ENCODE measurements at places on chromosomes 6 and 20.

DNA sequence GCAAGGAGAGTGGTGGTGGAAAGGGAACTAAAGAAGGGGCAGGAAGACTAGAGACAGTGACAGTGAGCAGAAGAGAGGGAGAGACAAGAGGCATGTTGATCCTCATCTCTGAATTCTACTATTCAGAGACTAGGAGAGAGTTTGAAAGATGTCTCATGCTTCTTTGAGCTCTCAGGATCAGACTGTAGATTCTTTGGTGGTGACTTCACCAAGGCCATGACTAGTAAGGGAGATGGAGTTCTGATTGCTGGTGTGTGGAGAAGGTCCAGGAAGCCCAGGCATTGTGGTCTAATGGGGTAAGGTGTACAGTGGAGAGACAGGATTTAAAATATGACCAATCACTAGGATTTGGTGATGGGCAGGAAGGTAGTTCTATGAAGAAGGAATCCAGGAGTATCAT is 713 bp downstream of the WFDC9 start:
- DNase-seq = peak; percentile 8

GRCh38 chr6:95784869-95785268 is 207.5 kb downstream of the MANEA start:
- no peak for DNase-seq

DNA sequence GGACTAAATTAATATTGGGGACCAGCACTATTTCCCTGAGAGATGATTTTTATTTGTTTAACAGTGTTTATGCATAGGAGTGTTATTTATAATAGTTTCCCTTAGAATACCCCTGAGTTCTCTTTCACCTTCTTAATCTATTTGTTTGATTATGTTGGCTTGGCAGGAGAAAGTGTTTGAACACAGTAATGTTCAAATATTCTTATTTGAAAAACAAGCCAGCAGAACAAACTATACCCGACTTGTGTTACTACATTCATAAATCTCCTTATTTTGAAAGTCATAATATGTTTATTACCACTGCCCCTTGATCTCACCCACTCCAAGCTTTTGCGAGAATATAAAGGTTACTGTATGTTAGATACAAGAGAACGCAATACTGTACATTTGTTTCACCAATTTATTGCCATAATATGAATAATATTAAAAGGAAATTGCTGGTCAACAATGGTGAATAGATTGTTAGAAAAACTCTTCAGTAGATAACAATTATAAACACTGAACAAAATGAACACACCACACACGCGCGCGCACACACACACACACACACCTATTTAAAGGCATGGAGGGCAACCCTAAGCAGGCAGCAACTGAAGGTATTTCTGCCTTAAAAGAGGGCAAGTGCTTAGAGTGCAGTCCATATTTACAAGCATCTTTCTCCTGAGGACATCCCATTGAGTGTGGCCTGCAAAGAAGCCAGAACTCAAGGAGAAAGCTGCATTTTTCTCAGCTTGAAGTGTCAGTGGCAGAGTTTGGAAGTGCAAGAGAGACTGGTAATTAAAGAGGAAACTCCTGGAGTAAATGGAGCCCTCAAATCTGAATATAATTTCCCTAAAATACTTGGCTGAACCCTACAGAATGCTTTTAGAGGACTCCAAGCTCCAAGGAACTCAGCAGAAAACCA is 279.4 kb upstream of the MAN1A1 start:
- no peak for DNase-seq

GRCh38 chr6:13953061-13953705 is 28.4 kb downstream of the RNF182 start:
- no peak for DNase-seq

GRCh38 chr6:169034516-169035167 is 219.0 kb downstream of the THBS2 start:
- no peak for DNase-seq

- no peak for DNase-seq
Measured at GRCh38 chr20:32321390-32321789, 36.7 kb upstream of the ASXL1 start.

GRCh38 chr6:94196891-94197290 is 777.5 kb upstream of the EPHA7 start:
- no peak for DNase-seq

- DNase-seq = no peak
Measured at GRCh38 chr6:150664091-150664490, 64.4 kb downstream of the PLEKHG1 start.

DNA sequence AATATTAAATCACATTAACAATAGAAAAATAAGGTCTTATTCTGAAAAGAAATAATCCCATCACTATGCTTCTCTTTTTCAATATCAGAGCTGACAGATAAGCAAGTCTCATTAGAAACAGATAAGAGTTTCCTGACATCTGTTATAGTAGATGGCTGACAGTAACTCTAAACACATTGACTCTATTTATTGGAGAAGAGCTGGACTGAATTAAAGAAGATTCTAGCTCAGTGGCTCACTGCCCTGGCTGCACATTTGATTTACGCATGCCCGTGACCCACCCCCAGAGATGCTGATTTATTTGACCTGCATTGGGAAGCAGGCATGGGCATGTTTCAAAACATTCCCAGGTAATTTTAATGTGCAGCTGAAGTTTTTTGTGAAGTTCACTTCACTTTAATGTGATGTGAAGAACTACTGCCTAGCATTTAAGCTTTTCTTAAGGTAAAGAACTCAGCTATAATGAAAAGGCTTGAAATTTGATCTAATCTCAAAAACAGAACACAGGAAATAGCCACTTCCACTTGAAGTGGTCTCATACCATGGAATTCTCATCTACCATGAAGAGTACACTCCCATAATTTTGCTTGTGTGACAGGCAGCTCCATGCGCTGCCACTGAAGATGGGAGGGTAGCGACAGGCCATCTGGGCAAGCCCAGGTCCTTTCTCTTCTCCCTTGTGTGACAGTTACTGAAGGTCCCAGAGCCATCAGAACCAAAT is 162.3 kb downstream of the TPBG start:
- DNase-seq = no peak

DNA sequence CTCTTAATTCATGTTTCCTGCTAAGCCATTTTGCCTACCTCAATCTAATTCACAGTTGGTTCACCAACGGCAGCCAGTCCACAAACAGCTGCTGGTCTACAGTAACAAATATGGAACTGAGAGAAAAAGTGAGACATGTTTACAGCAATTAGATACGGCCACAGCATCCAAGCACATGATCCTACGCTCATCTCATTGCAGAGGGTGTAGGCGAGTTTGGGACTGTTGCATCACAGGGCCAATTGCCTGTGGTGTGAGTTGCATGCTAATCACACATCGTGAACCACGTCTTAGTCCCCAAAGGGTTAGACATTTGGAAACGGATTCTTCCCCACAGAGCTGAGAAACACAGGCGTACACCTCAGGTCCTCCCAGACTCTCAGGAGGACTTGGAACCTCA is 166.9 kb downstream of the EYA2 start:
- no peak for DNase-seq

GRCh38 chr20:52724541-52724940 is 247.6 kb upstream of the TSHZ2 start:
- DNase-seq = no peak

- peak; percentile 1 for DNase-seq
Measured at GRCh38 chr20:12598894-12599293, 409.9 kb upstream of the SPTLC3 start.

- no peak for DNase-seq
Measured at GRCh38 chr6:137051790-137052472, 7.2 kb upstream of the IL20RA start.

DNA sequence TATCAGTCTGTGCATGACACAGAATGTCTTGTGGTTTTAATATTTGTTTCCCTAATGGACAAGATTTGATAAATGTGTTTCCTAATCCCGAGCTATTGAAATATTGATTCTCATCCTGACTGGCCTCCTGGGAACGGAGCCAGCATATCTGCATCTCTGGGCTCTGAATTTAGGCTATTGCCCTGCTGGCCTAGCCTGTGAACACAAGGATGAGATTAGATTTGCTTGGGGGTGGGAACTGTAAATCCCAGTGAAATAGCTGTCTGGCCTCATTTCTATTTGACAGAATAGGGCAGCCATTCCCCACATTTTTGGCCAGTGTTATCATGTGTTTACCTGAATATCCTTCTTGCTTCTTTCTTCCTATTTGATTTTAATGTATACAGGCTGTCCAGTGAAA is 198.4 kb upstream of the SOX4 start:
- DNase-seq = peak; percentile 88
